ENCODE measurements at places on chromosomes 12 and 14.

DNA sequence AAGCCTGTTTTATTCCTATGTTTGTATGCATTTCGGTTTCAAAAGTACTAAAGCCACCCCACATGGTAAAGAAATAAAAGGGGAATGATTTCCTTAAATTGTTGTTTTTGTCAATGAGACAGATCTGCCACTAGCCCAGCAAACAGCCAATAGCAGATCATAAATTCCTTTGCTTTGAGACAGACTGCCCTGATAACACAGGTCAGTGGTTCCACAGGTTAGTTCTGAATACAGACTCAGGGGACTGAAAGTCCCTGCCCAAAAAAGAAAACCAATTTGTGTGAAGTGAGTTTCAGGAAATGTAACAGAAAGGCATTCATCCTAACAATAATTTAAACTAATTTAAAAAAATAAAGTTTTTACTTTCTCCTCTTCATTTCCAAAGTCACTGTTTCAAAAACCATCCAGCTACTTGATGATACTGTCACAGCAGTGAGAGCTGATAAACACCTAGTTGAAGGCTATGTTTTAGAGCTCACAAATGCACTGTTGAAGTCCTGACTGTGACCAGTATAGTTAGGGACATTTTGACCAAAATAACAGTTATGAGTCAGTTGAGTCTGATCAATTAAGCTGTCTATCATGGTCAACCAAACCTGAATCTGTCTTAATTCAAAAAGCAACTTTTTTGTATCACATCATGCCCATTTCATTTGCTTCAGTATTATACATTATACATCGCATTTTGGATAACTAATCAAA is 77.7 kb downstream of the LGR5 start:
- DNase-seq, result no peak

- DNase-seq, result no peak
These were observed 15.9 kb downstream of the SMOC1 start for GRCh38 chr14:69895109-69895508.

- no peak for DNase-seq
These were observed 32.2 kb downstream of the RAB21 start for GRCh38 chr12:71786829-71787228.

DNA sequence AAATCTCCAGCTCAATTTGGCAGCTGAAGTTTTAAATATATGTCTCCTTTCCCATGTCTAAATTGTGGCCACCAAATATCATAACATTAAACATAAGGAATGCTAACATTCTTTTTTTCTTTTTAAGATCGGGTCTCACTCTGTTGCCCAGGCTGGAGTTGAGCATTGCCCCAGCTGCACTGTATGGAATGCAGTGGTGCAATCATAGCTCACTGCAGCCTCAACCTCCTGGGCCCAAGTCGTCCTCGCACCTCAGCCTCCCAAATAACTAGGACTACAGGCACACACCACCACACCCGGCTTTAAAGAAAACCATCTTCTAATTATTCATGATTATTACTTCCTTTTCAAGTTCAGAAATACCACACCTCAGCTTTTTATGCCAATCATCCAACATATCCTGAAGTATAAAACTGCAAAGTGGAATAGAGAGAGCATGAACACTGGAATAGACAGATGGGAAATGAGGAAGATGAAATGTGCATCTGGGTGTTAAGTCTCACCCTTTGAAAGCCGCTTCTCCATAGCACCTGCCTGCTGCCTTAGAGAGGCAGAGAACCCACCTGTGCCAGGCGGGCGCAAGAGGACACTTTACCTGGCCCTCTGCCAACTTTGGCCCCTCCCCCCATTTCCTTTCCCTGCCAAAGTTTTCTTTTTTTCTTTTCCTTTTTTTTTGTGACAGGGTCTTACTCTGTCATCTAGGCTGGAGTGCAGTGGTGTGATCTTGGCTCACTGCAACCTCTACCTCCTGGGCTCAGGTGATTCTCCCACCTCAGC is 2.8 kb upstream of the EML1 start:
- DNase-seq, result no peak

GRCh38 chr14:23141706-23142444 is 22.8 kb upstream of the CEBPE start:
- no peak for DNase-seq

GRCh38 chr14:54550514-54550913 is 16.4 kb upstream of the SAMD4A start:
- no peak for DNase-seq

DNA sequence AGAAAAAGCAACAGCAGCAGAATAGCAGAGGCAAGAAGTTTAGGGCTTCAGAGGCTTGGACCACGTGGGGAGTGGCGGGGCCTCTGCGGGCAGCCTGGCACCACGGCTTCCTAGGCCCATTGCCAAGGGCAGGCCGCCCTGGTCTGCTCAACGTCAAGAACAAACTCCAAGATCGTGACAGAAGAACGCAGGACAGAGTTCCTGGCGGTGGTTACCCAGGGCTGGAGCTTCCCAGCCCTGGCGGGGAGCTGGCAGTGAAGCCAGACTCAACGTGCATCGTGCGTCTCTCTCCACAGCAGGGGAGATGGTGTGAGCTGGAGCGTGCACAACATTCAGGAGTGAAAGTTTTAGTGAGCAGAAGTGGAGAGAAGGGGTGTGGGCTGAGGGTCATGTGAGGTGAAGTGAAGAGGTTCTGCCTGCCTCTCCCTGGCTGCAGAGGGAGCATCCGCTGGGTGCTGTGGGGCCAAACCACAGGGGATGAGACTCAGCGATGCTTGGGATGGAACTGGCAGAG is 13.9 kb upstream of the CACNA2D4 start:
- DNase-seq, result no peak

- DNase-seq, result no peak
These were observed 2.8 kb downstream of the TMEM179 start for GRCh38 chr14:104601786-104602185.

DNA sequence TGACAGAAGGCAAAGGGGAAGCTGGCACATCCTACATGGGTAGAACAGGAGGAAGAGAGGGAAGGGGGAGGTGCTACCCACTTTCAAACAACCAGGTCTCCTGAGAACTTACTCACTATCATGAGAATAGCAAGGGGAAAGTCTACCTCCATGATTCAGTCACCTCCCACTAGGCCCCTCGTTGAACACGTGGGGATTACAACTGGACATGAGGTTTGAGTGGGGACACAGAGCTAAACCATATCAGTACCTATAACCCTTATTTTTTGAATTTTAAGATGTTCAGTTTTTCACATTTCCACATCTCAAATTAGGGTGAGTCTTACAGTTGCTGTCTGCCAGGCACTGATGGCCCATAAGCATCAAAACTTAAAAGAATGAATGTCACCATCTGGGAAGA is 80.2 kb upstream of the ST8SIA1 start:
- no peak for DNase-seq

DNA sequence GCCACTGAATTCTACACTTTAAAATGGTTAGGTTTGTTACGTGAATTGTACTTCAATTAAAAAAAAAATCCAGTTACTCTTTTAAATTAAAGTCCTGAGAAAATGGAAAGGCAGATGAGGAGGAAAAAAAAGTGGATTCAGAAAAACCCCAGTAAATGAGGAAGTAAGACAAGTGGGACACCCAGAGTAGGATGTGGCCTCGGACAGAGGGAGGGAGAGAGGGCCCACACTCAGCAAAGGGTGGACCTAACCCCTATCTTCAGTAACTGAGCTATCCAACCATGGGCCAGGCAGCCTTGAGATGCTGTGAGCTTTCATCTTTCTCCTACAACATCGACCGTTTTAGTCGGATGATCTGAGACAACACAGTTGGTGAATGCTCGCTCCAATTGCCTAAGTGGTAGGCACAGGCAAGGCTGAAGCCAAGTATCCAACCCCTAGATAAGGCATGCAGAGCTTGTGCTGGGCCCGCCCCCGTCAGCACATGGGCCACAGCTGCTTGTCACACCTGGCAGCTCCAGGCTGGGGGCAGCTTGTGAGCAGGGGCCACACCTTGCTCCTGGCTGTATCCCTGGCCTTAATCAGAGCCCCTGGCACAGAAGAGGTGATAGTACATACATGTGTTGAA is 142.1 kb downstream of the TTC7B start:
- no peak for DNase-seq

- peak; percentile 37 for DNase-seq
These were observed 44.7 kb downstream of the CCDC88C start for GRCh38 chr14:91372671-91373495.

- no peak for DNase-seq
These were observed 27.7 kb upstream of the MYL2 start for GRCh38 chr12:110948041-110948440.

DNA sequence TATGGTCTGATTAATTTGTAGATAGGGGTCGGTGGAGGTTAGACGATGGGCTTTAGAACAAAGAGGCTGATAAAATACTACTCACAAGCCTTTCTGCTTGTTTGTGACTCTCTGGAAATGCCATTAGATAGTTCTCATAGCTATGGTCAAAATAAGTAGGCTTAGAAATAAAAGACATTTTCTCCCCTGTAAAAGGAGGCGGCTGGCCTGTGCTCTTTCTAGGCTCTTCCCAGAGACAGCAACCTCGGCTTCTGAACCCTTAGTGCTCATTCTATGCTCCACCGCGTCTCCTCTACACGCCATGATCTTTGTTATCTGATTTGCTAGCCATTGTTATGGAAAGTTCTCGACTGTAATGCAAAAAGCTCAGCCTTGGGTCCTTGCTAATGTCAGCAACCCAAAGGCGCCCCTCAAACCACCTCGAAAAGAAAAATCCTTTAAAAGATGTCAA is 64.5 kb downstream of the CRADD start:
- no peak for DNase-seq

DNA sequence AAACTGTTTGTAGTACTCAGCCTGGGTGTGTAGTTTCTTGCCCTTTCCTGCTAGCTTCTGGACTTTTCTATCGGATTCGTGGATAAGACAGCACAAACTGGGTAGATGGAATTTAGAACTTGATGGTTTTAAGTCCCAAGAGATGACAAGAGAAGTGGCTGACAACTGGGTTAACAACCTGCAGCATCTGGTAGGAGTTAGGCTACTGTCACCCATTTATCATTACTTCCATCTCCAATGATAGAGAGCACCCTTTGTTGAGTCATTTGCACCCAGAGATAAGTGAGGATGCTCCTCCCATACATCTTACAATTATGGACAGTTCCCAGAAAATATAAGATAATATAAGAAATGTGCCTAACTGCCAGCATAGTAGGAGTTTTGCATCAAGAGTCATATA is 50.2 kb upstream of the FLRT2 start:
- no peak for DNase-seq

DNA sequence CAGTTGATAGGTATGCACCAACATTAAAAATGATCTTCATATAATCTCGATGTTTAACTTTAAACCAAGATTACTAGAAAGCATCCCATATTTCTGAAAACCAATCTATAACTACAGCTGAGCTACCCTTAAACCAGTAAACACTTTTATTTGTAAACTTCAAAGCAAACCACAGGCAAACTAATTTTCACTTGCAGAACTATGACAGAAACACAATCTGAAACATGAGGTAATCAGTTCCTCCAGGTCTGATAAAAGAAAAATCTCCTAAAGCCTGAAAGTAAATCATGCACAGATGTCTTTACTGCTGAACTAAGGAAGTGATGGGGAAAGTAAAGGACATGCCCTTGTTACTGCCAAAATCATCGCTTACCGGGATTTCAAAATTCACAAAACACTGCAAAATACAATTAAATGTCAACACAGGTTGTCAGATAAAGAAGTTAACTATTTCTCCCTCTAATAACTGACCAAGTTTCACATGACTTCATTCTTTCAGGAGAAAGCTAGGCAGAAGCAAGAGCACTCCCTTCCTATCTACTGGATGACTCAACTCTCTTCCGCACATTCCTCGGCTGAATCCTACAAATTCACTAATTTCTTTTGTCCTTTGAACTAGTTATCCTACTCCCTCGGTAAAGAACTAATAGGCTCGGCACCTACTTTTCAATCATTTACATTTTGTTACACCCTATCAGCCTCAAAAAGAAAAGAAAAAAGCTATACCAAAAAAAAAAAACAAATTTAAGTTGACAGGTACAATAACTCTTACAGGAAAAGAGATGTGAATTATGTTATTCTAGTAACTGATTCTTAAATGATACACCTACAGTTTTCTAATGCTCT is 1.4 kb downstream of the EEA1 start:
- DNase-seq, result no peak

DNA sequence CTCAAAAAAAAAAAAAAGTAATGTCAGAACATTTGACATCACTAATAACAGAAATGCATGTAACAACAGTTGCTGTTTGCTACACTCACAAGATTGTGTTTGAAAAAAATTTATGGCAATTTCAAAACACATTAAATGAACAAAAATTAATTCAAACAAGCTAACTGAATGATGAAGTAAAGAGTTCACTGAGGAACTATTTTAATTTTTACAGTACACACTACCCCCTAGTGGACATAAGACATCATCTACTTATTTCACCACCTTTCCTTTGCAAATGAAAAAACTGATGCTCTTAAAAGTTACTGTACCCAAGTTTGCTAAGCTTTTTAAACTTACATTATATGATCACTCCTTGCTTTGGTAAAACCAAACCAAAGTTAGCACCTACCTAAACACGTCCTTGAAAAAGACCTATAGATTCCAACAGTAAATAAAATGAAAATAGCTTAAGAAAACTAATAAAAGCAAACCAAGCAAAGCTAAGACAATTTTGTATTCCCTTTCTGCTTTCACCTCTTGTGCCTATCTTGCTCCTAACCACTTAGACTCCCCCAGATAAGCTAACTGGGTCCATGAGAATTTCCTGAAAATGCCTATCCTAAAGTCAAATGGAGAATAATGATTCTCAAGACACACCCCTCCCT is 22.2 kb downstream of the UBE2N start:
- DNase-seq, result peak; percentile 39

GRCh38 chr14:62957562-62957961 is 87.7 kb downstream of the KCNH5 start:
- no peak for DNase-seq

DNA sequence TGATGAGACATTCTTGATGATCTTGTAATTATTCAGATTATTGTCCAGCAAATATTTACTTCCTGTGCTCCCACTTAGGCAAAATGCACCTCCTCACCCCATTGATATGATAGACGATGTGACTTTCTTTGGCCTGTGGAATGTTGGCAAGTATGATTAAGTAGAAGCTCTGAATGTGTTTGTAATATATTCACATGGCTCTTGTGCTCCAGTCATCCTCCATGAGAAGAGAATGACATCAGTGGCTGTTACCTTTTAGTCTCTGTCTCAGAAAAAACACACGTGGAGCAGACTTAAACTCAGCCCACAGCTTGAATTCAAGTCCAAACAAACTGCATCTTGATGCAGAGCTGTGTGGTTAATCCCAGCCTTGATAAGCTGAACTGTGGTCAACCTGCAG is 984.3 kb upstream of the FBXO33 start:
- DNase-seq, result no peak

- DNase-seq, result no peak
These were observed 255.0 kb downstream of the NAV3 start for GRCh38 chr12:78085542-78086182.

Data from hematopoietic multipotent progenitor cell (in vitro differentiated cells).